ENCODE measurements at places on chromosomes 5 and 9.

DNA sequence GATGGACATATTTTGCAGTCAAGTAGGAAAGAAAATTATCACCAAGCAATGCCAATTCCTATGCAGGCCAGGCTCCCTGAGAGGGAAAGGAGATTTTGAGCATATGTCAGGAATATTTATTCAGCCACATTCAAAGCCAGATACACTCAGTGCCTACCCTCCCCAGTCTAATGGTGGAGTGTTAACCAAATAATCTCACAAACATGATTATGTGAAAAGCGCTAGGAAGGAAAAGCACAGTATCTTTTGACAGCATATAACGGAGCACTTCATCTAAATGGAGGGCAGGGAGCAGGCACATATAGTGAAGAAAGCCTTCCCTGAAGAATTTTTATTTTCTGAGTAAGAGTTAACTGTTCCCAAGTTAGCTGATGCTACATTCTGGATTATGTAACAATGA lies 80.3 kb upstream of the SLC30A5 start:
- DNase-seq: no peak

DNA sequence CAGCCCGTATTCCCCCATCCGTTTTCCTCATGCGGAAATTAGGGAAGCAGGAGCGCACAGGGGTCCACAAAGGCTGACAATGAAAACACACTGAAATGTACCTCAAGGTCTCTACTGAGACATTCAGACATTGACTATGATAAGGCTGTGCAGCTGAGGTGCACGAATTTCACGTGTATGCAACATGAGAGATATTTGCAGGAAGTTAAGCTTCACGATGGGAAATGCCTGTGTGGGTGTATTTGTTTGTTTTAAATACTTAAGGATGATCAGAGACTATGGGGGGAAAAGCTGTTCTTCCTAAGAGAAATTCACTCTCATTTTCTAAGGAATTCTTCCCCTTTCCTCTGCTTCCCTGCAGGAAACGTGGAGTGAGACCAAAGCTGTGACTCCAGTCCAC lies 2.6 kb upstream of the SPATA31E1 start:
- DNase-seq: no peak

GRCh38 chr5:157714596-157714864 lies 16.7 kb upstream of the THG1L start:
- DNase-seq: no peak

DNA sequence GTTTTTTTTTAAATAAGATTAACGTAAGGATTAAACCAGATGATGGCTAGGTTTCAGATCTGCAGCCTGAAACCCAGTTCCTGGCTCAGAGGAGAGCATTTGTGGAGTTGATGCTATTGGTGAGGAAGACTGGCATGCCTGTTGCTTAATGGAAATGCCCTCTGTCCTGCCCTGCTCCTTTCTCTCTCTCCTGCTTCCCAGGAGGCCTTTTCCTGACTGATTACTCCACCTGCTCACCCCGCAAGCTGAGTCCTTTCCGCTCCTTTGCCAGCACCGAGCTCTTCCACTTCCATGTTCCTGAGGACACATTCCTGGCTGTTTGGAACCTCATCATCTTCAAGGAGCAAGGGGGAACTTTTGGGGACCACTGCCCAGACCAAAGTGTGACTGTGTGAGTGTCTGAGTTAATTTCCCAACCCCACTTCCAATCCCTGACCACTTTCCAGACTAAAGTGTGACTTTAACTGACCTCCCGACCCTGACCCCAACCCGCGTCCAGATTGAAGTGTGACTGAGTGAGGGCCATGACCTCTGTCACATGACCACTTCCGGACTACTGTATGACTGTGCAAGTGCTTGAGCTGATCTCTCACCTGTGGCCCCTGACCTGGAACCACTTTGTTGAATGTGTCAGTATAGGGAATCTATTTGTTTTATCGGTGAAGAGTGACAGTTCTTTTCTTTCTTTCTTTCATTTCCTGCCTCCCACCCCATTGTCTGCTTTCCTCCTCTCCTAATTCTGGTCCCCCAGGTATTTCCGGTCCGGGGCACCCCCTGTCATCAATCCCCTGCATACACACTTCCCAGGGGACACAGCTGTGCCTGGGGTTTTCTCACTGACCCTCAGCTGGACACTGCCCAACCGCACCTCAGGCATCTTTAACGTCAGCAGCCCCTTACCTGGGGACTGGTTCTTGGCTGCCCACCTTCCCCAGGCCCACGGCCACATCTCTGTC lies 5.5 kb downstream of the TMEM8B start:
- DNase-seq: no peak

DNA sequence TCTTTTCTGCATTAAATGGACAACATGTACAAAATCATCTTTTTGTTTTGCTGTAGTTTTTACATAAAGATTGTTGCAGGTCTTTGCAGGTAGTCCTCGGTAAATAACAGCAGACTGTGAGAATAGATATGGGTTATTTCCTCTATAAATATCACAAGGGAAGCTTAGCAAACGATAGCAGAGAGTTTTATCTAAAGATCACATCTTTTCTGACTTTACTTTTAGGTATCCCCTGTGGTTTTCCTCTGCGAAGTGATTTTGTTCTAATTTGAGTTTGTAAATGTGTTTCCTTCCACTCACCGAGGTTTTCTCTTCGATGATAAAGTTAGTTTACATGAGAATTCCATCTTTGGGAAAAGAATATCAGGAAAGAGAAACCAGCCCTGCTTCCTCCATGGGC lies 109.6 kb downstream of the EGFLAM start:
- no peak for DNase-seq

DNA sequence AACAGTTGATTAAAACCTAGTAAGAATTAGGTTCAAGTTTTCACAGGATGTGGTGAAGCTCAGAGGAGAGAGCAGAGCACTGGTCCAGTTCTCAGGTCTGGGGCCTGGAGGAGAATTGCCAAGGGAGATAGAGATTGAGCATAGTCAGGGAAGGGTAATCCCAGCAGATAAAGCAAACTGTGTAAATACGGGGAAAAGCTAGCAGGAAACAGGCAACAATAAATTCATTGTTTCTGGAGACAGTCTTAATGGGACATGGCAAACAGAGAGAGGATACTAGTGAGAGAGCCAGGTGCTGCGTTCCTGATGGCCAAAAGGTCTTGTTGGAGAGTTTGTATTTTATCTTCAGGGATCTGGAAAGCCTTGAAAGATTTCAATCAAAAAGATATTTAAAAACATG lies 333.0 kb downstream of the PDE4D start:
- no peak for DNase-seq

GRCh38 chr5:136242611-136243010 lies 49.6 kb upstream of the SMIM32 start:
- no peak for DNase-seq

GRCh38 chr9:105390871-105391270 lies 57.0 kb upstream of the FSD1L start:
- DNase-seq: no peak

DNA sequence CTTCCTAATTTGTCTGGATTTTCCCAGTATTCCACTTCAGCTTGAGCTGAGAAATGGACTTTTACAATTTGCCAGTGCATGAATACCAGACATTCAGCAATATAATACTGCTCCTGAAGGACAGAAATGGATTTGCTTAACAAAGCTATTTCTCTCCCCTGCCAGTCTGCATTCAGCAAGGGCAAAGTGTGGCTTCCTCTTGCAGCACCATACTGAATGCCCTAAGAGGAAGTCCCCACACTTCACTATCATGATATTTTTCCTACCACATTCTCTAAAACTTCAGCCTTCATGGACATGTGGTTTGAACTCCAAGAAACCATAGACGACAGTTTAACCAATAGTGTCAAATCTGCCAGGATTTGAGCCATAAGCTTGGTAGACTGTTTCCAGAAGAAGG lies 19.8 kb upstream of the TLE4 start:
- no peak for DNase-seq

GRCh38 chr5:31172881-31173280 lies 20.6 kb upstream of the CDH6 start:
- DNase-seq: no peak

- DNase-seq: no peak
These were observed 35.0 kb upstream of the ROPN1L start for GRCh38 chr5:10406651-10407050.

- no peak for DNase-seq
These were observed 22.8 kb downstream of the EXOC3 start for GRCh38 chr5:465591-466403.

GRCh38 chr9:98533132-98533531 lies 175.6 kb downstream of the GABBR2 start:
- DNase-seq: no peak
